ENCODE measurements at places on chromosomes 6 and 20.
A peak's percentile ranks its signal among the peaks of the same experiment; 100 is the strongest.

- no peak for DNase-seq
Measured at GRCh38 chr6:29667158-29667557, 10.3 kb downstream of the MOG start.

DNA sequence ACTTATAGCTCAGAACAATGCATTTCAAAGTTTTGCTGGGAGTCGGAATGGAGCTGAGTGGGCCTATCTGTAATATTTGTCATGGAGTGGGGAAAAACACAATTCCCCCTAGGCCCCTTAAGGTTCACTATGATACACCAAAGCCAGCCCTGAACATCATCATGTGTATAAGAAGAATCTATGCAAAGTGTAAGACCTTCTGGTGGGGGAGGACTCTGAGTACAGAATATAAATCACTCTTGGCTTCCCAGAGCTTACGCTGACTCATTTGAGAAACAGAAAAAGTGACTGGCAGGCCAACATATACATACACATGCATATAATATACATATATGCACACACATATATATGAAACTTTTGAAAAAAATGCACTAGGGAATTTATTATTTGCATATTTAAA is 54.1 kb upstream of the UBR2 start:
- DNase-seq: no peak

DNA sequence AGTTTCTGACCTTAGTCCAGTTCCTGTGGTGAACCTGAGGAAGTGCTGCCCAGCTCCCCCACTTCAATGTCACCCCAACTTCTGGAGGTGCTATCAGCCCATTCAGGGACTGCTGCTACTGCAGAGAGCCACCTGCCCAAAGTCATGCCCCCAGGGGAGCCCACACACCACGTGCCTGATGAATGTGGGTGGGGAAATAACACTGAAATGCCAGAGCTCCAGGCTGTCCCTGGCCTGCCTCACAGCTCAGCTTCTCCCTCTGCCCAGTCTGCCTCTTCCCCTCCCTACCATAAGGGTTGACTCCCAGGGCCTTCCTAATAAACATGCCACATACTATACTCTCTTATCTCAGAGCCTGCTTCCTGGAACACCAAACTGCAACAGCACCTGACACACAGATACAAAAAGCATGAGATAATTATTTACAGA is 276.4 kb upstream of the MOCS1 start:
- no peak for DNase-seq

DNA sequence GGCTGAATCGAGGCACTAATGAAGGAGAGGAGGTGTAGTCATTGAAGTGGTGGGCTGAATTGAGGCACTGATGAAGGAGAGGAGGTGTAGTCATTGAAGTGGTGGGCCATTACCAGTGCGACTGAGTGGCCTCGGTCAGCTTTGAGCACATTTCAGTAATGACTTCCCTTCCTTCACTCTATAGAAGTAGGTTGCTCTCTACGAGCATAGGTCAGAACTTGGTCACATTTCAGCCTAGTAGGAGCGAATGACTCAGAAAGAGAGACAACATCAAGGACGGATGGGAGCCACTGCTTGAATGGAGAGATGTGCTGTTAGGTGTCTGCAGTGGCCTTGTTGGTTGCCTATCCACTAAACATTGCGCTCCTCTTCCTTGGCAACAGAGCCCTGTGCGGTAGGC is 39.5 kb downstream of the ZDHHC14 start:
- no peak for DNase-seq

DNA sequence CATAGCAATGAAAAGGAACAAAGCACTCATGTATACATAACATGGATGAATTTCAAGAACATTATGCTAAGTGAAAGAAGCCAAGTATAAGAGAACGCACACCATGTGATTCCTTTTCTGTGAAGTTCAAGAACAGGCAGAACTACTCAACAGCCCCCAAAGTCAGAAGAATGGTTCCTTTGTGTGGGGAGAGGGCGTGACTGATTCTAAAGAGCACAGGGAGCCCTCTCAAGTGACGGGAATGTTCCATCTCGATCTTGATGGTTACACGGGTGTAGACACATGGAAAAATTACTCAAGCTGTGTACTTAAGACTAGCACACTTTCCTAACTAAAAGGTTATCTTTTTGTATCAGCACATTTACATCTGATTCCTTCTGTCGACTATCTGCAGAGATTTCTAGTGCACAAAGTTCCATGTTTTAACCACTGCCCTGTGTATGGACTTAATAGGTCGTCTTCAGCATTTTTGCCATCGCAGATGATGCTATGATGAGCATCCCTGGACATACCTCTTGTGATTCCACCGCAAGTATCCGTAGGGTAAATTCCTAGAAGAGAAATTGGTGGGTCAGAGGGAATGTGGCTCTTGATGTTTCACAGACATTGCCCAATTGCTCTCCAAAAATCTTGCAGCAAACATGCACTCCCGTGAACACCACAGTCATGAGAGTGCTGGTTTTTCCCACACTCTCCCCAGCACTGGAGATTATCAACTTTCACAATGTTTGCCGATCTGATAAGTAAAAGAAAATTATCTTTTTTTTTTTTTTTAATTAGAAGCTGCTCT is 279.3 kb downstream of the BMP7 start:
- DNase-seq: no peak

- DNase-seq: no peak
Measured at GRCh38 chr6:160356074-160356744, 8.0 kb downstream of the SLC22A3 start.

GRCh38 chr20:14383335-14383734 is 45.9 kb upstream of the FLRT3 start:
- DNase-seq: no peak

DNA sequence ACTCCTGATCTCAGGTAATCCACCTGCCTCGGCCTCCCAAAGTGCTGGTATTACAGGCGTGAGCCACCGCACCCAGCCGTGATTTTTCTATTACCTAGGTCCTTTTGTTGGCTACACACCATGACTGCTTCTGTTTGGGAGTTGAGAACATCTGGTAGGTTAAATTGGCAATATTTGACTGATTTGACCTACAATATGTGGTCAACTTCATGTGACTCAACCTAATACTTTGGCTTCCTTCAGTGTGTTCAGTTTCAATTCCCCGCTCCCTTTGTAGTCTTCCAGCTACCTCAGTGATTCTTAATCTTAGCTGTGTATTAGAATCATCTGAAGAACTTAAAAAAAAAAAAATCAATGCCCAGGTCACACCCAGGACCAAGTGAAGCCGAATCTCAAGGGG is 47.4 kb downstream of the MYB start:
- no peak for DNase-seq

GRCh38 chr6:138454981-138455706 is 44.1 kb downstream of the NHSL1 start:
- no peak for DNase-seq

DNA sequence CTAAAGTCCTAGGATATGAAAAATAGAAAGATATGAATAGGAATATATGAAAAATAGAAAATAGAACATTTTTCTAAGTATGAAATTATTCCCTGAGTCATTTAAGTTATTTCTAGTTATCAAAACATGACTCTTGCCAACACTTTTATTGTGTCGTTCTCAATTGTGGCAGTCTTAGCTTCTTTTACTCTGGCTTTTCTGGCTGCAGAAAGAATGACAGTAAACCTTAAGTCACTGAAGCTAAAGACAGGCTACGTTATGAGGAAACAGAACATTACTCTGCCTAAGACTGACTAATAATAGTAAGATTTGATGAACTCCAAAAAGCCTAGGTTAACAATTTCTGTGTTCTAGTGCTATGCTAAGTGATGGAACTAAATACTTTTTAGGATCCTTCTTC is 74.6 kb downstream of the AIG1 start:
- no peak for DNase-seq

GRCh38 chr20:59850018-59850641 is 83.3 kb downstream of the SYCP2 start:
- DNase-seq: no peak

DNA sequence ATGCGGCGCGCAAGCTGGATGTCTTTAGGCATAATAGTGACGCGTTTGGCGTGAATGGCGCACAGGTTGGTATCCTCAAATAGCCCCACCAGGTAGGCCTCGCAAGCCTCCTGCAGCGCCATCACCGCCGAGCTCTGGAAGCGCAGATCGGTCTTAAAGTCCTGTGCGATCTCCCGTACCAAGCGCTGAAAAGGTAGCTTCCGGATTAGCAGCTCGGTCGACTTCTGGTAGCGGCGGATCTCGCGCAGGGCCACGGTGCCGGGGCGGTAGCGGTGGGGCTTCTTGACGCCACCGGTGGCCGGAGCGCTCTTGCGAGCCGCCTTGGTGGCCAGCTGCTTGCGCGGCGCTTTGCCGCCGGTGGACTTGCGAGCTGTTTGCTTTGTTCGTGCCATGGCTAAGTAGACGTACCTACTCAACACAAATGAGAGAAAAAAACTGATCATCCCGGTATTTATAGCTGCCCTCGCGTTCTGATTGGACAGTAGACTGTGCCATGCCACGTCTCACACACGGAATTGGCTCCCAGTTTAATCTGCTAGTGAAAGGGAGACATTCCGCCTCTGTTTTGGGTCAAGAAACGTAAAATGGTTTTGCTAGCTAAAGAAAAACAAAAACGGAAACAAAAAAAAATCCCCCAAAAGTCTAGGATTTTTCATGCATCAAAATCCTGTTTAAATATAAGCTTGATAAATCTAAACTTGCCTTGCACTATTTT is 40.1 kb downstream of the OR2B2 start:
- DNase-seq: peak; percentile 92

DNA sequence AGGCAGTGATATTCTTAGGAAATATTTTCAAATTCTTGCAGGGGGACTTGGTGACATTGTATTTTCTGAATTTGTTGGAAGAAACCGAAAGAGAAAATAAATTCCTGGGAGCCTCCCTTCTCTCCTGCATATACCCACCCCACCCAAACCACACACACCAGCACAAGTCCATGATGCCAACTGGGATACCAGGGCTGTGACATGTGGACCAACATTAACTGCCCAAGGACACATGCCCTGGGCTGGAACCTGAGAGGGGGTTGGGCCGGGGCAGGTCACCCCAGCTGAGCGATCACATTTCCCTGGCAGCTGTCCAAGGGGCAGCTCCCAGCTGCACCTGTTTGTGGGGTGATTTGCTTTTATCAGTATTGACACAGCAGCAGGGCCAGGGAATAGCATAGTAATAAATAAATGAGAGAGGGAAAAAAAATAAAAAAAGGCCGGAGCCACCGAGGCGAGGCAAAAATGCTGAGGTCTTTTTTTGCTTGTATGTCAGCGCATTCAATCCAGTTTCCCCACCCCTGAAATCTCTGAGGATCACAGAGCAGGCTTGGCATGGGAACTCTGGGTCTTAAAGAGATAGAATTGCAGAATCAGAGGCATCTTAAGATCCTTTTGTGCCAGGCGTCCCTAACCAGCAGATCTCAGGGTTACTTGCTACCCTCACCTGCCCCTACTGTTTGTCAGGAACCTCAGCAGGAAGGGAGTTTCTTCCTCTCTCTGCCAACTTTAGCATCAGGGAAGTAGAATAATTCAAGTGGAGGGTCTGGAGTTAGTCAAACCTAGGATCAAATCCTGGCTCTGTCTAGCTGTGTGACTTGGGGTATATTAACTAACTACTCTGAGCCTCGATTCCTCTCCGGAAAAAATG is 66.5 kb upstream of the PIM1 start:
- no peak for DNase-seq

DNA sequence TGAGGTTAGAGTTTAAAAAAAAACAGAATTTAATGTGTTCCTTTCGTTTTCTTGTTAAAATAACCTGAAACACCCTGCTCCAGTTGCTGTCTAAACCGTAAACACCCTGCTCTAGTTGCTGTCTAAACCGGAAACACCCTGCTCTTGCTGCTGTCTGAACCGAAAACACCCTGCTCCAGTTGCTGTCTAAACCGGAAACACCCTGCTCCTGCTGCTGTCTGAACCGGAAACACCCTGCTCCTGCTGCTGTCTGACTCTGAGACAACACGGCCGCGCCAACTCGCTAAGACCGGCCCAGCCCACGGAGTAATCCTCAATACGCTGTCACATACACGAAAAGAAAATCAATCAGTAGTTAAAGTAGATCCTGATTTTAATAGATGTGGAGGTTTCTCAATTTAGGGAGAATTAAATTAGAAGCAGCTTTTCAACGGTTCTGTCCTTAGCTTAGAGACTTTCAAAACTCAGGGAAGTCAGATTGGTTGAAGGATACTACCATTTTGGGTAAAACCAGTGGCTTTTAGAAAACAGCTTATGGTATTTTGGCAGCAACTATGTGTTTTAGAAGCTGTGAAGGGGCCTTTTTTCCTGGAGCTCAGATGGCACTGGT is 98.3 kb downstream of the RAMACL start:
- peak; percentile 82 for DNase-seq

GRCh38 chr6:97947841-97948240 is 664.8 kb upstream of the MMS22L start:
- no peak for DNase-seq

GRCh38 chr20:58378704-58379103 is 10.3 kb upstream of the VAPB start:
- no peak for DNase-seq

GRCh38 chr20:61397790-61398189 is 145.7 kb downstream of the CDH4 start:
- DNase-seq: no peak

- DNase-seq: no peak
Measured at GRCh38 chr6:160420969-160421556, 72.9 kb downstream of the SLC22A3 start.

DNA sequence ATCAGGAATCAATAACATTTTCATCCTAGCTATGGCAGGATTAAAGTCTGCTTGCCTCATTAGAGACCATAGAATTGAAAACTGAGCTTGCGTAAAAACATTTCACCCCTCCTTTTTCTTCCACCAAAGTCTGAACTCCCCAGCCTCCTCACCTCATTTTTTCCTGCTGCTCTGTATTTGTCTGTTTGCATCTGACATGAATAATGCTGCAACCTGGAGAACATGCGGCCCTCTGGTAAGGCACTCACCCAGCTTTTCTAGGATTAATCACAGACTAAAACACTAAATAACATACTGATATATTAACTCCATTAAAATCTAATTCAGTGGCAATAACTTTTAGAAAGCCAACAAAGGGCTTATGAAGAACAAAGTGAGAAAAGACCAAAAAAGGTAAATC is 677.7 kb upstream of the NRSN1 start:
- no peak for DNase-seq

GRCh38 chr6:35044145-35044745 is 96.9 kb downstream of the TCP11 start:
- DNase-seq: peak; percentile 32

- no peak for DNase-seq
Measured at GRCh38 chr20:23214903-23215302, 128.8 kb upstream of the CD93 start.

DNA sequence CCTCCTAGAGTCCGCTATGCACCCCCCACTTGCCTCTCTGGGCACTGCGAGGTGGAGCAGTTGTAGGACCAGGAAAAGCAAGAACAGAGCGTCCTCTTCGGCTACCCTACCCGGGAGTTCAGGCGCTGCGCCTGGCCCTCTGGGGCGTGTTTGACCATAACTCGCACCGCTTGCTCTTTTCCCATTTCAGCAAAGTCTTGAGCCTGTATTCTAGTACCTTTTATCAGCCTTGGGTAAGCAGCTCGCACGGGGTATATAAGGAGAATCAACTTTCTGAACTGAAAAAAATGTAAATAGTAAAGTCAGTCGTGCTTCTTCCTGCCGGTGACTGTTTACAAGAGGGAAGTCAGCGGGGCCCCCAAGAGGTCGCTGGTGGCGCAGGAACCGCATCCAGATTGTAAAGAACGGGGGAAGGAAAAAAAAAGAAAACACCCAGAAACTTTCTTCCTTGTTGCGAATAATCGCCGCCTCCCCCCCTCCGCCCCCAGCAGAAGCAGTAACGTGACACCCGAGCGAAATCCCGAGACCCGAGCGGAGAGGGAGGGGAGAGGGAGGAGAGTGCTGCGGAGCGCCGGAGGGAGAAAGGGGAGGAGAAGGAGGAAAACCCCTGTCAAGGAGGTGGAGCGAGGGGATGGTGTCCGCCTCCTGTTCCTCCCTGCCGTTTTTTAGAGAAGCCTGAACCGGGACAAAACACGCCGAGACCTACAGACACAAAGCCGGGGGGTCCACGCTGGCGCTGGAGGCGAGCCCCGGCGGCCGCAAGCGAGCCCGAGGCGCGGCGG is at the start of gene UST:
Gene UST (plus strand): TSS at position 668 of the 782 bp plus-strand sequence. CDS start 401 bp downstream, outside the sequence.
- DNase-seq: peak; percentile 79
